AG04450 (cell line): ENCODE measurements at places on chromosomes 11 and 22.

DNA sequence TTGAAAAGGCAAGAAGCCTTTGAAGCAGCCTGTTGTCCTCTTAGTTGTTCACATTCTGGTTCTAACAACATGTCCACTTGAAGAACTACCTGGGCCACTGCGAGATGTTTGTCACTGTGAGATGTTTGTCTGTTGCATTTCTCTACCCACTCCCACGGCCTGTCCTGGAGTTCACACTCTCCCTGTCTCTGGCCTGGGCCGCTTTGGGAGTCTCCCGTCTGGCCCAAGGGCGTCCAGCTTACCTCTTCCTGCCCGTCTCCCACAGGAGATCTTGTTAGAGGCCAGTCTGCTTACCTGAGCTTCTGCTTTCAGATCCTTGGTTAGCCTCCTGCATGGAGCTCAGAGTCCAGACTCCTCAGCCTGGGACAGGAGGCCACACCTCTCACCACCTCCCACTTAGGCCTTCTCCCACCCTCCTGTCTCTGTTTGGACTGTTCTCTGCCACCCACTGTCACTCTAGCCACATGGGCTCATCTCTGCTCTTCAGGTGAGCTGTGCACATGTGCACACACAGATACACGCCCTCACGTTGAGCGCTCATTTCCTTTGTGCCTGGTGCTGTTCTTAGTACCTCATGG, 66.0 kb downstream of the TBC1D22A start:
- no peak for DNase-seq

DNA sequence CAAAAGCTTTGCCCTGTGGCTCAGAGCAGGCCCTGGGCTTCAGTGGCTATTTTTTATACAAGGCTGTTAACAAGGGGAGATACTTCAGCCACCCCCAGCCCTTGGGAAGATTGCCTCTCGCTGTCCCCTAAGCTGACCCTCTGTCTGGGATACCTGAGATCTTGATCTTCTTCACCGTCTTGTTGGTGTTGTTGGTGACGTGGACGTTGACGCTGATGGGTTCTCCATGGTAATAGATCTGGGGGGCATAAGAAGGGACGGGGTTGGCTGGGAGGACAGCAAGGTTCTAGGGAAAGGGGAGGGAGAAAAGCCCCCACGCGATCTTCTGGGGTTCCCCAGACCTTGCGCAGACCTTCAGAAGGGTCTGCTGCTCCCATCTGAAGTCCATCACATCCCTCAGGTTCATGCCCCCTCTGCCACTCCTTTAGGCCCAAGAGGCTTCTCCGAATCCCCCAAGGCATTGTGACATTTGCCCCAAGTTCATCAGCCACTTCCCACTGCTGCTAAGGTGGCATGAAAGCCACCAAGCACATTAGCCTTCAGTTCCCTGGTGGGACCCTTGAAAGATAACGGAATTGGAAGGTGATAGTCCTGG, 36.7 kb downstream of the TPBGL start:
- DNase-seq, result no peak

GRCh38 chr11:79963856-79964645, 523.2 kb upstream of the TENM4 start:
- DNase-seq, result no peak

GRCh38 chr11:7688238-7688826, 15.0 kb upstream of the CYB5R2 start:
- no peak for DNase-seq

DNA sequence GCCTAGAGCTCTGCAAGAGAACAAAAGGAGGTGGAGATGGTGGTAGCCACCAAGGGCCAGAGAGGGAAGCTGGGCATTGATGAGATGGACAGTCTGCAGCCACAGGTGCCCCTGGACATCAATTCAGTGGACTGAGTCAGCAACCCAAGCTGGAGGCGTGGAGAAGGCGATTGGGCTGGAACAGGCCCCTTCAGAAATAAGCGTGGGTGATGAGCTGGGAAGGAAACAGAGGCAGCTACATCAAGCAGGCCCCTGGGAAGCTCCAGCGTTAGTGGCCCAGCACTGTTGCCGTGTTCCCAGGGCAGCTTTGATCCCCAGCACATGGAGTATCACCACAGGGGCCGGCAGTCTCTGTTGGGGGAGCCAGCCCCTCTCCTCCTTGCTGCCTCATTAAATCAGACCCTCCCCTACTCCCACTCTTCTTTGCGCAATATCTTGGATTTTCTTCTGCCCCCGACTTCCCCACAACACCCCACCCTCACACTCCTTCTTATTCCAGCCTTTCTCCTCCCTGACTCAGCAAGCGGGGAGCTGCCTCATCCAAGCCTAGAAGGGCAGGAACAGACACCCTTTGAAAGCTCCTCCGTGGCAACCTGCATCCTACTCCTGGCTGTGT, 31.7 kb upstream of the OAF start:
- no peak for DNase-seq

DNA sequence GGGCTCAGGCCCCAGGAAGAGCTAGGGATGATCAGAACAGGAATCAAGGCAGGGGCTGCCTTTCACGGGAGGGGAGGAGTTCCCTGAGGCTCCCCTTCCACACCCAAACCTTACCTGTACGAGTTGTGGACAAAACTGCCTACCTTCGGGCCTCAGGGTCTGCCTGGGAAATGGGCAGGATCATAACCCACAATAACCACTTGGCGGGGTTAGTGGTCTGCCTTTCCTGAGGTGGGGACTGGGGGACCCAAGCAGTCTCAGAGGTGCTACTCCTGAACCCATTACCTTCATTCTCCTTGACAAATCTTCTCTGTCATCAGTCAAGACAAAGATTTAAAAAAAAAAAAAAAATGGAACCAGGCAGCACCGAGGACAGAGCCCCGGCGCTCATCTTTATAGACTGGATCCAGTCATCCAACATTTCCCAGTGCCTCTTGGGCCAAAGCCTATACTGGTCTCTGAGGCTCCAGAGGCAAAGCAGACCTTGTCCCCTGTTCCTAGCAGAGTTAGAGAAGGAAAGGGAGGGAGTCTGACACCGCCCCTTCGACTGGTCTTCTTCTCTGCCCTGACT, 14.2 kb downstream of the P2RY6 start:
- DNase-seq, result no peak

DNA sequence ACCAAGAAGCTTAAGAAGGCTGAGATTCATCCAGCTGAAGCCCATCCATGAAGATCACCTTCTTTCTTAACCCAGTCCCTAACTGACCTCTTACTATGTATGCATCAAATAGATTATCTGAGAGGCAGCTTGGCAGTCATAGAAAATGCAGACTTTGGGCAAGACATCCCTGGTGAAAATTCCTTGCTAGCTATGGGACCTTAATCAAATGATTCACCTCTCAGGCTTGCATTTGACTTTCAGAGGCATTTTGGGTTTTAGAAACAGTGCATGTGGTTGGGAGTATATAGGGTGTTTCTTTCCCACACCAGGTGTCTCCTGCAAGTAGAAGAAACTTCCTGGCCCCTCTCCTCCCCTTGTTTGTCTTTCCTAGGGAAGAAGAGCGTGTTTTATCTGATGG, 188.5 kb upstream of the ISX start:
- DNase-seq, result no peak

DNA sequence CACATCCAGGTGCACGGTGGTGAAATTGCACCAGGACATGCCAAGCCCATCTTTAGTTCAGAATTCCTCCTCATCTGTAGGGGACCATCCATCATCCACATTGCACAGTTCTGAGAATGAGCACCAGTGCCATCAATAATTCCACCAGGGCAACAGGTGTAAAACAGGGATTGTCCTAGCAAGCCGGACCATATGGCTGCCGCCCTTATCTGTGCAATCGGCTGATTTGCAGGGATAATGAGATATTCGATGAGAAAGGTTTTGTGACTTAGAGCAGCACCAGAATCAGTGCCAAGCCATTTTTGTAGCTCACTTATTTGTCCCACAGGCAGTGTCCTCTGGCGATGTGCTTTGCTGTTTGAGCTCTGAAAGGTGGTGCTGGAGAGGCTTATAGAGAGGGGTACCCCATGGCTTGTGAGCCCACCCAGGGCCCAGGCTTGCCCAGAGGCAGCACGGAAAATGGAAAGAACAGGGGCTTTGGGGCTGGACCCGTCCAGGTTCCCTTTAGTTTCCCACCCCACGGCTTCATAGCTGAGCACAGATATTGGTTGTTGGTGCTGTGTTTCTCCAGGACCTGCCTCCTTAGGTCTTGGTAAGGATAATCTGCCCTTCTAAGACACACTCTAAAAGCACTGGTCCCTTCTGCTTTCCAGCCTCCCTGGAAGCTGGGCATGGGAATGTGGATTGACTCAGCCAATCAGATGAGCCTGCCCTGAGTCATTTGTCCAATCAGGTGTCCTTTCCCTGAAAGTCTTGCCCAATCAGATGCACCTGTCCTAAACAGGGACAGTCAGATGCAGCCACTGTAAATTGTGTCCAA, 84.0 kb upstream of the SHANK2 start:
- no peak for DNase-seq

GRCh38 chr22:36839356-36840073, 21.3 kb upstream of the NCF4 start:
- no peak for DNase-seq

DNA sequence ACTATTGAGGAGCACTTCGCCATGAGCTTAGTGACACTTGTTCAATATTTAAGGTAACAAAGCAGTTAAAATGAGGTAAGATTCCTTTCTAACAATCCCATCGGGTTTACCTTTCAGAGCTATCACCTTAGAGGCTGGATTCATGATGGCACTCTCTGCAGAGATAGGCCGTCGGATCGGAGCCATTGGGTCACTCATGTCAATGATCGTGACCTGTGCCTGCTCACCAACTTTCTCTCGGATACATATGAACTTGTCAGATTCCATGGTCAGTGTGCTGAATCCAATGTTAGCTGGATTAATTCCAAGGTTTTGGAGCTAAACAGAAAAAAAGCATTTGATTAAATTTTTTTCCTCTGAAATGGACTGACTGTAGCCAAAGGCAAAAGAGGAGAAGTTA, 16.0 kb downstream of the CLTCL1 start:
- DNase-seq, result no peak

DNA sequence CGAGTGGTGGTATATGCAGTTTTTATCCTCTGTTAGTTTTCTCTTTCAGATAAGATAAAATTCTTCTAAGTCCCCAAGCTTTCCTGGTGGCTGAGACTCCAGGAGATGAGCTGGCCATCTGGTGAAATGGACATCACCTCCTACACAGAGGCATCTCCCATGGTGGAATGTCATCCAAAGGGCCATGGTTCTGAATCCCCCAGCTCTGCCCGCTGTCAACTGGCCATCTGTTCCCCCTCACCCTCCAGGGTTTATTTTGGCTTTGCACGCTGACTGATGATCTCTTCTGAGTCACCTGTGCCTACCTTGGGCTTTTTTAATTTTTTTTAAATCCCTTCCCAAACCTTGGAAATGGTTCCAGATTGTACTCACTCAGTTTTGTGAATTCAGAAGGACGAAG, 142.2 kb downstream of the HIPK3 start:
- DNase-seq, result no peak

DNA sequence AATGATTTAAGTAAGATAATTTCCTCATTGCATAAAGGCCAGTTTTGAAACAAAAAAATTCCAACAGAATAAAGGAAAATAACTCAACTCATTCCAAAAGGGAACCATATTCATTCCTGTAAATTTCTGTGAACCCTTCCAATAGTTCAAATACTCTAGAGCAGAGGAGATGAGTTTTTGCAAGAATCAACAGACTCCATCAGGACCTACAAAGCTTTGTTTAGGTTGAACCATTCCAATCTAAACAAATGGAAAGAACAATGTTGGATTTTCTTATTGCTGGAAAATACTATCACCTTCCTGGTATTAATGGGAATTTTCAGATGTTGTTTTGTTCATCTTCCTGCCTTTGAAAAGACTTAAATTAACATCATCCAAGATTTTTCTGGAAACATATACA, 21.8 kb upstream of the OR5AN1 start:
- DNase-seq, result no peak

- DNase-seq, result no peak
These were observed 283.3 kb downstream of the CADM1 start for GRCh38 chr11:115220911-115221310.

- no peak for DNase-seq
These were observed 70.5 kb downstream of the RPUSD4 start for GRCh38 chr11:126140926-126141280.

- DNase-seq, result no peak
These were observed 43.6 kb downstream of the COA4 start for GRCh38 chr11:73833067-73833466.

GRCh38 chr22:44736581-44737405, 15.6 kb upstream of the ARHGAP8 start:
- DNase-seq, result no peak

GRCh38 chr11:120839201-120839600, 184.7 kb upstream of the TBCEL start:
- no peak for DNase-seq

DNA sequence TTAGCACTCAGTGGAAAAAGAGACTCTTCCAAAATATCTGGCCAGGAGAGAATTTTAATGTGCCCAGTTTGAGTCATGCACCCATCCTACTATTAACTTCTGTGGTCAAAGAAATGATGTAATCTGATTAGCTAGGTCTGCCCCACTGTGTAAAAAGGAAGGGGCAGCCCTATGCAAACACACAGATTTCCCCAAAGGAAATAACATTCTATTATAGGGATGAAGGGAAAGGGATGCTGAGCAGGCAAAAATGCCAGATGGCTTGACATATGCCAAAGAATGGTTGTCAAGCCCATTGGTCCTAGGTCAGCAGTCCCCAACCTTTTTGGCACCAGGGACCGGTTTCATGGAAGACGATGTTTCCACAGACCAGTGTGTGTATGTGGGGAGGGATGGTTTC, 43.3 kb upstream of the PAK1 start:
- DNase-seq, result no peak

DNA sequence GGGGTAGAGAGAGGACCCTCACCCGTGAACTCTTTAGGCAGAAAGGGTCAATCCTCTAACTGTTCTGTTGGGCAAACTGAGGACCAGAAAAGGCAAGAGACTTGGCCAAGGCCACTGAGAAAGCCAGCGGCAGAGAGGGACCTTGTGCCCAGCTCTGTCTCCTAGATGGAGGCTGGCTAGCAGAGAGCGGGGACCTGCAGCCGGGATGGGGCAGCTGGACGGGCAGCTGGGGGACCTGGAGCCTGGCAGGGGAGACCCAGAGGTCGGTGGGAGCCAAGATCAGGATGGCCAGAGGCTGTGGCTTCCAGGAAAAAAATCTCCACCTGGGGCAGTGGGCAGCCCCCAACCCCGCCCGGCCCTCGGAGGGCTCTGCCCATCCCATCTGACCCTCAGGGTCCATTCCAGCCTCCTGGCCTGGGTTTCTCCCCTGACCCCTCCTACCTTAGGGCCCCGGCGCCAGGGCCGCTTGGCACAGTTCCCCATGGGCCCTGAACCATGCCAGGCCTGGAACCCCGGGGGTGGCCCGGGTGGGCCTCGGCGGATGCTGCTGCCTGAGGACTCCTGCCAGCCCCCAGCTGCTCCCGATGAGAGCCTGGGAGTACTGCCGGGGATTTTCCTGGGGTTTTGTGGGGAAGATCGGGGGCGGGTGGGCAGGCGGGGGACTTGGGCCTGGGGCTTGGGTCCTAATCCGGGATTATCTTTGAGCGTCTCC, at the start of gene CABP2:
TSS of gene CABP2 (minus strand) at position 603 of the 712 bp plus-strand sequence. CDS start at position 483, 120 bp downstream.
- DNase-seq, result no peak

GRCh38 chr11:60816590-60817157, 25.2 kb upstream of the CCDC86 start:
- DNase-seq, result no peak
